Stimulated activated CD4-positive, alpha-beta T cell treated with anti-CD3 and anti-CD28 coated beads, Interleukin-4, amount 100 ng/mL, for 48 hours (primary cell): ENCODE measurements at places on chromosomes 4 and X.

DNA sequence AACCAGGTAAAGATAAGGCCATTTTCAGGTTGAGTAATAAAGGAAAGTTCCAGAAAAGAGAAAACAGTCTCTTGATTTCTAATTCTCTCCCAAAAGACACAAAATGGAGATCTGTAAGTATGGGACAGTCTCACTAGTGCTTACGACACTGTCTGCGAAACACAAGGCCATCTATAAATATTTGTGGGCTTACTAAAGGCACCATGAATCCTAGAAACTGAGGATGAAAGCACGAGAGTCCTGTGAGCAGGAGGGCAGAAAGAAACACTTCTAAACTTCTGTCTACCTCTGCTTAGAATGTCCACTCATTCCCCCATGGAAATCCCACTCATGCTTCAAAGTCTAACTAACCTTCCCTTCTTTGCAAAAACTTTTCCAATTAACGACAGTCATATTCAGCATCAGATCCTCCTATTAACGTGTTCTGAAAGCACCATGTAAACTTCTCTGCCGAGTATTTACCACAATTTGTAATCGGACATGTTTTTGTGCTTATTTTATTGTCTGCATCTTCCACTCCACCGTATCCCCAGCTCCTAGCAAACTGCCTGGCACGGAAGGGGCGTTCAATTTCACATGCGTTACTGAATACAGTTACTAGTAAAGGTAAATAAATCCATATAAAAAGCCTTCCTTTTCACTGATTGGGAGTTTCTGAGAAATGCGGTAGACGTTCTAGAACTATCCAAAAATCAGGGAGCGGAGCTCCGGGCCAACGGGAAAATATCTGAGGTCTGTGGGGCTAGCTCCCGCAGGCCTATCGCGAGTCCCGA, 665 bp downstream of the PSMD10 start:
- DNase-seq = no peak

DNA sequence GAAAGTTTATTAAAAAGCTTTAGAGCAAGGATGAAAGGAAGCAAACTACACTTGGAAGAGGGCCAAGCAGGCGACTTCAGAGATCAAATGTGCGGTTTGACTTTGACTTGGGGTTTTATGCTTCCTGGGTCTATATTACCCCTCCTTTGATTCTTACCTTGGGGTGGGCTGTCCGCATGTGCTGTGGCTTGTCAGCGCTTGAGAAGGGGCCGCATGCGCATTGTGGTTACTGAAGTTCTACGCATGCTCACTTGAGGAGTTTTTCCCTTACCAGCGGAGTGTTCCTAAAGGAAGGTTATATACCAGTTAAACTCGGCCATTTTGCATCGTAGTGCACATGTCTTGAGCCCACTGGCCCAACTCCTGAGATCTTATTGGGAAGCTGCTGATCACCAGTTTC, 9.9 kb downstream of the ZNF157 start:
- DNase-seq = peak; percentile 29

DNA sequence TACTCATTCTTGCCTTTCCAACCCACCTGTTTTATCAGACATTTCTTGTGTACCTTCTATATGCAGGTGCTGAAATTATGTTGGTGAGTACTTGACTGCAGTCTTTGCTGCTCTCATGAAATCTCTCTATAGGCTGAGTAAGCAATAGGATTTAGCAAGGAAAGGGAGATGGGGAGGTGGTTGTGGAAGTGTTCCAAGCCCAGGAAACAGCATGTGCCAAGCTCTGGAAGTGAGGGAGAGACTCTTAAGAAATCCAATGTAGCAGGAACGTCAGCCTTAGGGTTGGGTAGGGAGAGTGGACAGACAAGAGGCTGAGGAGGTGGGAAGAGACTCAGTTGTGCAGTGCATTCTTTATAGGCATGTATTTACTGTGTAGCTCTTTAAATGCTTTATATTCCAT, 5.6 kb downstream of the SEPTIN11 start:
- no peak for DNase-seq

DNA sequence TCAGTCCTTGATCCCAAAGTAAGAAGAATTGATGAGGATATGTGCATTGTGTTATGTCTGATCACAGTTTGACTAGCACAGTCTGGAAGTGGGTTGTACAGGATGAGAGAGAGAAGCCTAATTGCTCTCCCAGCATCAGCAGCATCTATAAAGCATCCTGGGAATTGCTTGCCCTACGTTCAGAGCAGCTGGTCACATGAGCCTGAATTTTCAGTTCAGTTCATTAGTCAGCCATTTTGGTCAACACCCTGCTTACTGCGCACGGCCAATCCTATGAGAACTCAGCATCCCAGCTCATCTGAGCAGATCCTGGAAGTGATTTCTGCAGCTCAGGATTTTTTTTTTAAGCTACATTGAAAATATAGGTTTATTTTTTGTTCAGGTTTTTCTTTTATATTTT, at the start of gene RUFY3:
TSS of gene RUFY3 (plus strand) at position 218 of the 400 bp plus-strand sequence. CDS start 610 bp downstream, outside the sequence.
- no peak for DNase-seq

DNA sequence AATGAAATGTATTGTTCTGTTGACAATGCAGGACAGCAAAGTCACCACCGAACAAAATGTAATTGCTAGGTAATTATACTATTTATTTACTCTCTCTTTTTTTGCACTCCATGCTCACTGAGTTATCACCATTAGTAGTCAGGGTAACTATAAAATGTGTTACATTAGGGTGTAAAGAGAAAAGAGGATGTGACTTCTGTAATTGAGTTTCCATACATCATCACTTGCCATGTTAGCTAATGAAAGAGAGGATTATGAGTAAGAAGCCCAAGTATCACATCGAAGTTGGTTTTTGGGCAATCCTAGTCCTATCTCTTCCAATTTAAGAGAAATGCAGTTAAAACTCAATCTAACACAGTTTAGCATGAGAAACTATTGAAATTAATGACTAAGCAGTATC, 7.6 kb downstream of the ZXDA start:
- DNase-seq = no peak

- DNase-seq = no peak
Observed at GRCh38 chrX:68596871-68597270, 50.6 kb upstream of the STARD8 start.

- no peak for DNase-seq
Observed at GRCh38 chrX:124960454-124960853, 359.2 kb upstream of the TEX13C start.

- DNase-seq = no peak
Observed at GRCh38 chrX:53685711-53686110, 808 bp downstream of the HUWE1 start.

DNA sequence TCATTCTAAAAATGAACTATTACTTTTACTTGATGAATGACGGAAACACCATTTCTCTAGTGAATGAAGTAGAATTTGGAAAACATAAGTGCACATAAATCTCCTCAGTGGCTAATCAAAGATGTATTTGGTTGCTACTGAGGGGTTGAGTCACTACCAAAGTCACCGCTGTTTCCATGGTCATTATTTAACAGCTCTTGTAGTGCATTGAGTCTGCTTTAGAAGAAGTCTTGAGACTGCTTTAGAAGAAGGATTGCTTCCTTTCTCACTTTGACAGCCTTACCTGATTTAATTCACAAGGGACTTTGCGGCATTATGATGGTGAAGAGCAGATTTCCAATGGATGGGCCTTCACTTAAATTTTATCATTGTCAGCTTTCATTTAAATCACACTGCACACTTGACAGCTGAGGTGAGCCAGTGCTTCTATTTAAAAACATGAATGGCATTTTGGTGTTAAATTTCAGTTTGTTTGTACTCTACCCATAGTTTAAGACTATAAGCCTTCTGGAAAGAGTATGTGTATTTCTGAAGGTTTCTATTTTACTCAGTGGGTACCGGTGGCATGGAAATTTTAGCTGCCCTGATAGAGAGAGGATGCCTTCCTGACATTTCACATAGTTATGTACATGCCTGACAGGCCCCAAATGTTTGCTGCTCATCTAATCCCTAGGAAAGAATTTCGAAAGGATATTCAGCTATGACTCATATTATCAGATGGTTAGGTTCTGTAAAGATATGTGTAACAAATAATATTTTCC, 9.5 kb downstream of the ASB5 start:
- no peak for DNase-seq

DNA sequence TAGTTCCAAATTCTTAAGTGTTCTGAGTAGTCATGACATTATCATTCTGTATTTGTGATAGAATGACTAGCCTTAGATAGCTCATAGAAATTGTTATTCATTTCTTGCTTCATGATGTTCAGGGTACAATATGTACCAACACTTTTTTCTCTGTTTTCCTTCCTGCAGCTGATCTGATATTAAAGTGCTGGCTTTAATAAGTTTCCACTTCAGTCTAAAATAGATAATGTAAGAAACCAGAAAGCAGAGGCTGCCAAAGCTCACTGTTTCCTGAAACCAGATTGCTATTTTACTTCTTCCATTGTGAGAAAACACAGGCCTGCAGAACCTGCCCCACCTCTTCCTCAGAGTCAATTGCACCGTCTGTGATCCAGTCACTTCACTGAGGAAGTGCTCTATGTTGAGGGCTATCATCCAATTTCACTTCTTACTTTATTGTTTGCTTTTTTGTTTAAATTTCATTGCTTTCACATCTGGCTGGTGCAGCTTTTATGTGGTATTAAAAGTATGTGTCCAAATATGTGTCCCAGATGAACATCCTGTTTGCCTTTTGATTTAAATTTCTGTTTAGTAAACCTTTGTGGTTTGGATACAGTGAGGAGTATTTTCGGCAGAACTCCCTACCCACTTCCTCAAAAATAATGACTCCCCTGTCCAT, 652.1 kb downstream of the ANKRD50 start:
- DNase-seq = no peak

GRCh38 chrX:50747471-50747900, 66.5 kb downstream of the SHROOM4 start:
- DNase-seq = peak; percentile 0

GRCh38 chr4:172666711-172667368, 501.8 kb upstream of the GALNT7 start:
- DNase-seq = no peak

- DNase-seq = no peak
Observed at GRCh38 chr4:41050880-41051775, 163.2 kb downstream of the APBB2 start.

DNA sequence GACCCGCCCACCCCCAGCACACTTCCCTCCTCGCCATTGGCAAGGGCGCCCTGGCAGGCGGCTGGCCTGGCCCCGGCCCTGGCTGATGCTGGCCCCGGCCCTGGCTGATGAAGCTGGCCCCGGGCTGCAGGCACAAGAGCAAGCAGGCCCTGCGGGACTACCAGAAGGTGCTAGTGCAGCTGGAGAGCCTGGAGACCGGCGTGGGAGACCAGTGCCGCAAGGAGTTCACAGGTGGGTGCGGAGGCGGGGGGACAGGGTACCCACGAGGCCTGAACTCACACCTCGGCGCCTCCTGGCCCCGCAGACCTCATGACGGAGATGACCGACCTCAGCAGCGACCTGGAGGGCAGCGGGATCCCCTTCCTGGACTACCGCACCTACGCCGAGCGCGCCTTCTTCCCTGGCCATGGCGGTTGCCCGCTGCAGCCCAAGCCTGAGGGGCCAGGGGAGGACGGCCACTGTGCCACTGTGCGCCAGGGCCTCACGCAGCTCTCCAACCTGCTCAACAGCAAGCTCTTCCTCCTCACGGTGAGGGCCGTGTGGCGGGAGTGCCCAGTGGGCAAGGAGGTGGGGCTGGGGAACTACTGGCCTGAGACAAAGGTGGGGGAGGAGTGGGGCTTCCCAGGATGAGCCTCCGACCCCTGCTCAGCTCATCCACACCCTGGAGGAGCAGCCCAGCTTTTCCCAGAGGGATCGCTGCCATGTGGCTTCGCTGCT, 6.1 kb upstream of the SRPK3 start:
- DNase-seq = no peak

GRCh38 chr4:16259889-16260246, 33.6 kb upstream of the TAPT1 start:
- DNase-seq = peak; percentile 12

DNA sequence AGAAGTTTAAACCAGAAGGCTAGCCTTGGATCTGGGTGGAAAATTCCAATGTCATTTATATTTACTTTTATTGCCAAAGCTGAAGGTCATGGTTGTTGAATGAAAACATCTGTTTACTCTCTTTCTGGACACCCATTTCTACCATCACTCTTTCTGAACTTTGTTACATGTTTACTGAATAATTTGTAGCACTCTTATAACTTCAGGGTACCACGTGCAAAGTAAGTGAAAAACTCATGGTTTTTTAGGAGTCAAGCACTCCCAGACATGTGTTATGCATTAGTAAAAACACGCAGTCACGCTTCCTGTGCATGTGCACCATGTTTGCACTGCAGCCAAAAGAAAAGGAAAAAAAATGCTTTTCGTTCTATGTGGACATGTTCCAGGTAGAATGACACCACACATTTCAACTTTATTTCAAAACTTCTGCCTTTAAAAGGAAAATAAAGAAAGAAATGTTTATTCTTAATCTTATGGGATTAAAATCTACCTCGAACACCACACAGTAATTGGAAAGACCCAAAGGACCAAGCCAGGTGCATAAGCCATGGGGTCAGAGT, 31.4 kb upstream of the ADH1C start:
- no peak for DNase-seq

DNA sequence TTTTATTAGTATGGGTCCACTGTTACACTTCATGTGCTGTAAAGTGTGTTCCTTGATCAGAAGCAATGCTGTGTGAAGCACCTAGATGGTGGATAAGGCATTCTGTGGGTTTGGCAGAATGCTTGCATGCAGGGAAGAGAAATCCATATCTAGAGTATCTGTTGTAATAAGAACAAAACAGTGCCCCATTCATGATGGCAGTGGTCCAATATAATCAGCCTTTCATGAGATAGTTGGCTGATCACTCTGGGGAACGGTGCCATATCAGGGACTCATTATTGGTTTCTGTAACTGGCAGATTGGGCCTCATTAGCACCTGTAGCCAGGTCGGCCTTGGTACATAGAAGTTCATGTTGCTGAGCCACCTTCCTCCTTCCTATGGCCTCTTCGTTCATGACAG, 28.7 kb downstream of the STIM2 start:
- DNase-seq = no peak
